Urinary bladder (tissue), 4 donors: ENCODE measurements at places on chromosomes 5 and 9. TPM values are rescaled to one million over a fixed set of nuclear protein-coding genes. Genes with fewer than 3 reads are reported as not detected.

DNA sequence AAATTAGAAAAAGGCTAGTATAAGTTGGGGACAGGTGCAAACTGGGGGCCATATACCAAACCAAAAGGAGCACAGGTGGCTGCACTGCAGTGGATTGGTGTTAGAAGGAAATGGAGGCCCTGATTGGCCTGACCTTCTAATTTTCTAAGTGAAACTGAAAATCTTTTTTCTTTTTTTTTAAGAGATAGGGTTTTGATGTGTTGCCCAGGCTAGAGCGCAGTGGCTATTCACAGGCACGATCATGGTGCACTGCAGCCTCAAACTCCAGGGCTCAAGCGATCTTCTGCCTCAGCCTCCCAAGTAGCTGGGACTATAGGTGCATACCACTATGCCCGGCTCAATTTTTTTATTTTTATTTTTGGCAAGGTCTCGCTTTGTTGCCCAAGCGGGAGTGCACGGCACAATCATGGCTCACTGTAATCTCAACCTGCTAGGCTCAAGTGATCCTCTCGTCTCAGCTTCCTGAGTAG is 9.8 kb upstream of the CCDC69 start:
- no peak for DNase-seq

DNA sequence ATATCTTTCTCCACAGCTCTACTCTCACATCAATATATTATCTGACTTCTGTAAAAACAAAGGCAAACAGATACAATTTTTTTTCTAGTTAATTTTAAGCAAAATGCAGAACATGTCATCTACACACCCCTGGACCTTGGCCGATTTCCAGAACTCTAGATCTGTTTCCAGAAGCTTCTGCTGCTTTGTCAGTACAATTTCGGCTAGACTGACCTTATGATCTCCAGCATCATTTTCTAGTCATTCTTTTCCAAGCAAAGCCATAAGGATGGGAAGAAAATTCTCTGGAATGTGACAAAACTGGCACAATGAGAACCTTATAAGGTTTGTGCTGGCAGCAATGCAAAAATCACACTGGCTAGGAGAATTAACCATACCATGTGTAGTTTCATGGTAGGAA is 132.8 kb upstream of the MPDZ start:
- DNase-seq = no peak

Gene PCDHGA9
- total RNA-seq = 12.5 TPM

GRCh38 chr5:107925200-107925599 is 254.5 kb upstream of the EFNA5 start:
- DNase-seq = no peak
